Uterus (tissue), 4 donors: ENCODE measurements at places on chromosomes 13 and 19.

DNA sequence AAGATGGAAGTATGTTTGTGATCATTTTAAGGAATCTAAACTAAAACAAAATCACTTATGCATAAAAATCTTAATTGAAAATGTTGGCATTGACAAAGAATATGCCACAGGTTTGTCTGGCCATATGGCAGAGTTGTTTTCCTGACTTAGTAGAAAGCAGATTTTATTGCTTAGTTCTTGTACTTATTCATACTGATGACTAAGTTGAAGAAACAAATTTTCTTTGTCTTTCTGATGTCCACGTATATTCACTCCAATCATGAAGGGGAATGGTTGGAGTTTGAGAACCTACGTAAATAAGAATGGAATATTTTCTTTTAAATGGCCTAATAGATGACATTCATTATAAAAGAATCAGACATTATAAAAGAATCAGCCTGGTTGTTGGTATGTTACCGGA lies 8.0 kb upstream of the GPC6 start:
- no peak for DNase-seq

DNA sequence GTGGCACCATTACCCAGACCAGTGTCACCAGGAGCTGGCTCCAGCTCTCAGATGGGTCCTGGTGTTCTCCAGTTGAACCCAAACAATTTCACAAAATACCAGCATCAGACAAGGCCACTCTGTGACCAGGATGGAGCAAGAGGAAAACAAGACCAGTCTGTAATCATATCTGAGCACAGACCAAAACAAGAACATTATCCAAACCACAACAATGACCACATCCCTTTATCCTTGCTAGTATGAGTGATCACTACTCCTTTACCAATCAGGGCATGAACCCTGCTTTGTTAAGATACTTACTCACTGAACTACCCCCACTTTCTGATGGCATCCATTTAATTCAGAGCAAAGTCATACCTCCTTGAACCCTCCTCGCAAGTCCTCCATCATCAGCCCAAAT lies 145.9 kb downstream of the NUFIP1 start:
- DNase-seq: no peak

DNA sequence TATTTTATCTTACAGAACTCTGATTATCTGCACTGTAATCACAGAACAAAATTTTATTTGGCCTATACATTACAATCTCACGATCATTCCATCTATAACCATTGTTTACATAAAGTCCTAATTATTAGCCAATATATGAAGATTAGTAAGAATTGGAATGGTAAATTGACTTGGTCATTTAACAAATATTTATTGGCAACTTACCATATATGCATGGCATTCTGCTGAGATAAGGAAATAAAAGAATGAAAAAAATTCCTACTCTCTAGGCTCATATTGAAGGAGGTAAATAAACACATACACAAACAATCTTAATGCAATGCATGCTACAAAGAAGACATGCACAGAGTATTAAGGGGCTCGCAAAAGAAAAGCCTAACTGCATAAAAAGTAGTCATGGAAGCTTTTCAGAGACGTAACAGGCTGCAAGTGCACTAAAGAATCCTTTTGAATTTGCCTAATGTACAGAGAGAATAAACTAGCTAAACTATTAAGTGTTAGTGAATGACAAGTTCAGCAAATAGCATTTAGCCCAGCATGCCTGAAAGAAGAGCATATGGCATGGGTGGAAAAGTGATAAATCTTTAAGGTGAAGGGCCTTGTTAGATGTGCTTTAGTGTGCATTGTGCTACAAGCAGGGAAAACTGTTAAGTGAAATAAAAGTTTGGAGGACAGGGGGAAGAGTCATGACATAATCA lies 1131.1 kb downstream of the PCDH9 start:
- no peak for DNase-seq

- DNase-seq: peak; percentile 60
These were observed 152.4 kb downstream of the DCLK1 start for GRCh38 chr13:35978607-35979316.

DNA sequence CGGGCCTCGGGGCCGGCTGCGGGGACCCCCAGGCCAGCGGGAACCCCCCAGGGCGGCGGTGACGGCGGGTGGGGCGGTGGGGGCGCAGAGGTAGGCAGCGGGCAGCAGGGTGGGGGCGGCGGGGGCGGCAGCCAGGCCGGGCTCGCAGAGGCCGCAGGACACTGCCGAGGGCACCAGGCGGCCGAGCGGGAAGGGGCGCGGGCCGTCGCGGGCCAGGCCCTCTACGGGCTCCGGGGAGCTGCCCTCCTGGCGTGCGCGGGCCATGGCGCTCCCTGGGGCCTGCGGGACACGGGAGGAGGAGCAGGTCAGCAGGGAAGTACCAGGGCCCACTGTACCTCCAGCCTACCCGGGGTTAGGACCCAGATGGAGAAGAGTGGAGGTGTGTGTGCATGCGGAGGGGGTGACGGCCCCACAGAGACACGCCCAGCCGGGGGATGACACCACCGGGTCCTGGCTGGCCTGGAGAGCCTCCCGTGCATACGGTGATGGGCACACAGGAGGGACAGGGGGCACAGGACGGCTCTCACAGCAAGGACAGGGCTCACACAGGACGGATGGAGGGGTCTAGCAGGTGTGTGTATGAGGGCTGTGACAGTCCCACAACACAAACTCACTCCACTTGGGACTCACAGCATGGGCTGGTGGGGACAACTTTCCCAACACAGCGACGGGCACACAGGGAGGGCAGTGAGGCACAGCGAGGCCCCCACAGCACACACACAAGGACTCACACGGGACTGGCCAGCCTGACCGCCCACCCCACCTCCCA lies 2.6 kb downstream of the BBC3 start:
- peak; percentile 61 for DNase-seq

DNA sequence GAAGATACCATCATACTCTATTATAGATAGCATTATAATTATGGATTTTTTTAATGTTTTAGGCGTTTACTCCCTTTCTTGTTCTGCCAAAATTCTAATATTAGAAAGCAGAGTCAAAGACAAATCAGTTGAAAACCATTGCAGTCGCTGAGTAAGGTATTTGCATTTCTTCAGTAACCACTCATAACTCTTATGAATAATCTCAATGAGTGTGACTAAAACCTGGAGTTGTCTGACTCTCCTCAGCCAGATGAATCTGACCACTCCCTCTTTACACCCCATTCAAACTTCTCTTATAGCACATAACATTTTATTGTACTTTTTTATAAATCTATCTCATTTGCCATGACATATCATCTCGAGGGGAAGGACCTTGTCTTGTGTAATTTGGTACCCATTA lies 1006.5 kb downstream of the DIAPH3 start:
- DNase-seq: no peak

GRCh38 chr19:20482721-20483120 lies 82.9 kb downstream of the ZNF737 start:
- DNase-seq: no peak

GRCh38 chr13:75391432-75392100 lies 90.4 kb downstream of the TBC1D4 start:
- DNase-seq: no peak

DNA sequence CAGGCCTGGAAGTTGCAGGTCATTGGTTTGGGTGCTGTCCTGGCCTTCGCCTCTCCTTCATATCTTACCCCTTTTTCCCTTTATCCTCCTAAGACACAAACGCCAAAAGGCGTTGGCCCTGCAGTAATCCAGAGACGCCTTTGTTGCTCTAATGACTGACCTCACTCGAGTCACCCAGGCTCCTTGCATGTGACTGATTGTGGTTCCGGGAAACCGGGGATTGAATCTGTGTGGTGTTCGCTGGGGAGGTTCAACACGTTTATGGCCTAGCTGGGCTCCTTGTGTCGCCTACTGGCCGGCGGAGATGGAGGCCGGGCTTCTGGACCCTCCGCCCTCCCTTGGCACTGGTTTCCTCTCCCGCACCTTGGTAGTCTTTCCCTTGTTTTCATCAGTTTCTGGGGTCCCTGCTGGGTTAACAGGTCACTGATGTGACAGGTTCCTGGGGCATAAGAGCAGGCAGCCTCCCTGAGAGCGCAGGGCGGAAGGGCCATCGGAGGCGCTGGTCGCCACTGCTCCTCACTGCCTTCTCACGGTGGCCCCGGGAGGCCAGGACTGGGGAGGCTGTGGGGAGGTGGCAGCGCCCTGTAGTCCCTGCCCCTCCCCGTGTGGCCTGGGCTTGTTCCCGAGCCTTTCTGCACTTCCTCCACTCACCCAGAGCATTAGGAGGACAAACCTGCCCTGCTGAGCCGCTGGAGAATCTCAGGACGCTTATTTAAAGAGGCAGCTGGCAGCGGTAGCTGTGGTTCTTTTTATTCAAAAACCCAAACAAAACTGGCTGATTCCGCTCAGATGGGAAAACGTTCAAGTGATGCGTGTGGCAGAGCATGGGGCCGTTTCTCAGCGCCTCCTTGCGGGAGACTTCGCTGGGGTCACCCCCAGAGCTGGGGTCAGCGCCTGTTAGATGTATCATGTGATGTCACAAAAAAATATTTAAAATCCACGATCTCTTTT lies 18.1 kb upstream of the NDUFS7 start:
- DNase-seq: no peak

DNA sequence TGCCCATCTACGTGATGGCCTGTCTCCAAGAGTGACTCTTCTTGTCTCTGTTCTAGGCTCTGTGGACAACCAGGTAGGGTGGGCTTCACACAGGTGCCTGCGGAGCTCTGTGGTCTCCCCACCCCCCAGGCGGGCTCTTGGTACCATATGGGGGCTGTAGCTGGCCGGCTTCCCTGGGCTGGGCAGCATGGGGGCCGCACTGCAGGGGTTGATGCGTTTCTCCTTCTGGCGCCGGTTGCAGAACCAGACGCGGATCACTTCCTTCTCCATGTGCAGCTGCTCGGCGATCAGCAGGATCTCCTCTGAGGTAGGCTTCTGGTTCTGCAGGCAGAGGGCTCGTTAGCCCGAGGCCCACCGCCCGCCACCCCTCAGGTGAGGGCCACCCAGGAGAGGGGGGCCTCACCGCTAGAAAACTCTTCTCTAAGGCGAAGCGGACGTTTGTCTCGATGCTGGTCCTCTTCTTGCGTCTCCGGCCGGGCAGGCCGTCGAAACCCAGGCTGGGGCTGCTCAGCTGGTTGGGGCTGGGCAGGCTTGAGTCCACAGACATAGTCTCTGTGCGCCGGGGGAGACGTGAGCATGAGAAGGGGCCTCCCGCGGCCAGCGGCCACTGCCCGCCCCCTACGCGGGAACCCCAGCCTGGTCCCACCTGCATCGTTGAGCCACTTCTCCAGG lies 19.3 kb downstream of the ZNF574 start:
- no peak for DNase-seq

DNA sequence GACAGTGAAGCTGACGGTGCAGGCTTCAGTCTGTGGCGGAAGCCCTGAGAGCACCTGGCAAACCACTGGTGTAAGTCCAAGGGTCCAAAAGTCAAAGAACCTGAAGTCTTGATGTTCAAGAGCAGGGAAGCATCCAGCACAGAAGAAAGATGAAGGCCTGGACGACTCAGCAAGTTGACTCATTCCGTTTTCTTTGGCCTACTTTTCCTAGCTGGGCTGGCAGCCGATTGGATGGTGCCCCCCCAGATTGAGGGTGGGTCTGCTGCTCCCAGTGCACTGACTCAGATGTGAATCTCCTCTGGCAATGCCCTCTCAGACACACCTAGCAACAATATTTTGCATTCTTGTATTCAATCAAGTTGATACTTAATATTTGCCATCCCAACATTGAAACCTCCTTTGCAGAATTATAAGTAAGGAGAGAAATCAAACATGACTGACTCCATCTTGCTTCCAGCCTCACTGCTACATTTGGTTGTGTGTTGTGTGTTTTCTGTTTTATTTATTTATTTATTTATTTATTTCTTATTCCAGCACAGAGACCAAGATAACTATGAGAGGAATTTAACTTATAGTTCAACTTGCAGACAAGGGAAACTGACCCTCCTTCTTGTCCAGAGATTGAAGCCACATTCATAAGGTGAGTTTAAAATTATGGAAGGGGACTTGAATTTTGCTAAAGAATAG lies 32.8 kb downstream of the IGFL2 start:
- DNase-seq: no peak

DNA sequence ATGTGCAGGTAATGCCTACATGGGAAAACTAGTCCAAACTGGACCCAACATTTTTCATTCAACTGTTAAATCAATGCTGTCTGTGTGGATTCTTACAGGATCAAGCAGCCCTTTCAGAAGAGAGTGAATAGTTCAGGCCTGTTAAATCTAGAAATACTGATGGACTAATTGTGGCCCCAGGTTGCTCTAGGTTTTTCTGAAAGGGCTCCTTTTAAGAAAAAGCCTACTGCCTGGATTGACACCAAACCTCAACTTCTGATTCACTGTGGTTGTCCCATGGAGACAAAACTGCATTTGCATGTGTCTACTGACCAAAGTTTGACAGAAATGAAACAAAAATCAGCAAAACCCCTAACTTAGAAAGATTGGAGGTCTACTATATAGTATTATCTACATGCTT lies 437.0 kb downstream of the KLF12 start:
- DNase-seq: no peak

DNA sequence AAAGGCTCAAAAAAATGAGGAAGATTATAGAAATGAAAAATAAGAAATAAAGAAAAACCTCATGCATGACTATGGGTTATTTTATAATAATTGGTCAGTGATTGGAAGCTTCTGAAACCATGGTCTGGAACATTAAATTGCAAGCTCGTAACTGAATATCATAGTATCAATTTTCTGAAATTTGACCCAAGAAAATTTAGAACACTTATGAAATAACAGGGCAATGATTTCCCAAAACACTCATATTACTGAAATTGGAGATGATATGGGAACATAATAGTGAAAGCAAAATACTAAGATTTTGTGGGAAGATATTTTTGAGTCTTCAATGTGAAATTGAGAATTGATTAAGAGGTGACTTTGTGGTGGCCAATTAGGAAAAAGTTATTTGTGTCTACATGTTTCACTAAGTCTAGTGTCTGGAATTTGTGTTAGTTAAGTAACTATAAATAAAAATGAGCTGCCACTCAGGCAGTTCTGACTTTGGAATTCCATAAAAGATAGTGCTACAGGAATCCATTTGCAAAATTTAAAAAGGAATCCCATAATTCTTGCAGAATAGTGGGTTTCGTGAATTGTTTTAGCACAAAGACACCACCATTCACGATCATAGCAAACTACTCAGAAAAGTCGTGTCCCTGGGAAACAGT lies 603.0 kb downstream of the LMO7 start:
- DNase-seq: no peak

GRCh38 chr13:95703576-95703975 lies 26.6 kb downstream of the DNAJC3 start:
- no peak for DNase-seq
